Esophagus squamous epithelium (tissue), 5 donors: ENCODE measurements at places on chromosomes 3 and 15.

- no peak for DNase-seq
These were observed 2.4 kb upstream of the COL6A5 start for GRCh38 chr3:130342821-130343661.

- DNase-seq: no peak
These were observed 250.5 kb upstream of the LRTM1 start for GRCh38 chr3:55178336-55178735.

- DNase-seq: no peak
These were observed 60.1 kb downstream of the VGLL4 start for GRCh38 chr3:11583638-11584046.

DNA sequence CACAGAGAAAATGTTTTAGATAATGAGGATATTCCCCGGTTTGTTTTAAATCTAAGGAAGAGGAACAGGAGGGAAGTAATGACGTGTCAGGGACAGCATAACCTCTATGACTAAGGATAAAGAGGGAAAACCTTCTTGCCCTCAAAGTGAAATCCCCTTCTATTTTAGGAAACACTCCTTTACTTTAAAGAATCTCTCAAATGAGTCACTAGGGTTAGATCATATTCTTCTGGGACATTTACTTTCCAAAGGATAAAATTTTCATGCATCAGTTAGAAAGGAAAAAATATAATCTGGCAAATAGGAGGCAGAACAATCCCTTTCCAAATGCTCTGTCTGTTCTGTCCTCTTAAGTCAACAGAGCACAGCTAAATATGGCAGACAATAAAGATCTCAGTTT, 43.2 kb upstream of the UBE2E2 start:
- DNase-seq: no peak

GRCh38 chr3:113712129-113712528, 15.7 kb upstream of the USF3 start:
- DNase-seq: no peak

DNA sequence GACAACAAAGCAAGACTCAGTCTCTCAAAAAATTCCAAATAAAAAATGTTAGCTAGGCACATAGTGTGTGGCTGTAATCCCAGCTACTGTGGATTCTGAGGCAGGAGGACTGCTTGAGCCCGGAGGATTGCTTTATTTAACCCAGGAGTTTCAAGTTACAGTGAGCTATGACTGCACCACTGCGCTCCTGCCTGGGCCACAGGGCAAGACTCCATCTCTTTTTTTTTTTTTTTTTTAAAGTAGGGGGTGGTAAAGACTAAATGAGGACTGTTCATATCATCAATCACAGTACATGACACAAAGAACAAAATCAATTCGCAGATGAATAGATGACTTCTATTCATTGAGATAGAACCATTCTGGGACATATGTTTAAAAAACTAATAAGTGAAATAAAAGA, 48.1 kb downstream of the ACAP2 start:
- DNase-seq: no peak

DNA sequence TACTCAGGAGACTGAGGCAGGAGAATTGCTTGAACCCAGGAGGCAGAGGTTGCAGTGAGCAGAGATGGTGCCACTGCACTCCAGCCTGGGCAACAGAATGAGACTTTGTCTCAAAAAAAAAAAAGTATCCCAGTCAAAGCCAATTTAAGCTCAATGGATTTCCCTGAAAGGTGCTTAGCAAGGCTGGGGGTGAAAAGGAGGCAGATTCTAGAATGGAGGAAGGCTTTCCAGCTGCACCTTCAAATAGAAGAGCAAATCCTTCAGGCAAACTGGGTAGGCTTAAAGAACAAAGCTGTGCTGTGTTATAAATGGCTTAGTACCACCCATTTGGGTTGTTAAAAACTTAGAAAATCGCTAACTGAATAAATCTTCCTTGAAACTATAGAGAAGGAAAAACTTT, 3.0 kb upstream of the IFT57 start:
- no peak for DNase-seq

DNA sequence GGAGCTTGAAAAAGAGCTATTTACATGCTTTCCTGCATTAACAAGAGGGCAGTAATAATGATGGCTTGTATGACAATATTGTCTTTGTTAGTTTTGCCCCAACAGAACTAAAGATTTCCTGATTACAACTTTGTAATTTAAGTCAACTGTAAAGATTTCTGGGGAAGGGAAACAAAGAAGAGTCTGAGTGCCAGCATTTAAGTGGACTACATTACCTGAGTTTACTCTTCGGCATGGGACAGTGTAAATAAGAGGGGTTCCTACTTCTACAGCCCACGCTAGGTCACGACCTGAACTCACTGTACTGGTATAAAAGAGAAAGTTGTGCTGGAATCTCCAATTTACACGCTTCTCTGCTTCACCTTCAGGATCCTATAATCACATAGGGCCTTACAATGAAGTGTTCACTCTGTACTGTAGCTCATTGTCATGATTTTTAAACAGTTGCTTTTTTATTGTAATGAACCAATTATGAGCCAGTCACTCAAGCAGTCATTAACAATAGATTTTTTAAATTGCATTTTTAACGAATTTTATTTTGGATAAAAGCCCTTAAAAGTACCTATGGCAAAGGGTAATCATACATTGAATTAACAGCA, 39.6 kb downstream of the DPH6 start:
- DNase-seq: no peak

- DNase-seq: no peak
These were observed 400.2 kb downstream of the CNTN3 start for GRCh38 chr3:74214286-74214685.

DNA sequence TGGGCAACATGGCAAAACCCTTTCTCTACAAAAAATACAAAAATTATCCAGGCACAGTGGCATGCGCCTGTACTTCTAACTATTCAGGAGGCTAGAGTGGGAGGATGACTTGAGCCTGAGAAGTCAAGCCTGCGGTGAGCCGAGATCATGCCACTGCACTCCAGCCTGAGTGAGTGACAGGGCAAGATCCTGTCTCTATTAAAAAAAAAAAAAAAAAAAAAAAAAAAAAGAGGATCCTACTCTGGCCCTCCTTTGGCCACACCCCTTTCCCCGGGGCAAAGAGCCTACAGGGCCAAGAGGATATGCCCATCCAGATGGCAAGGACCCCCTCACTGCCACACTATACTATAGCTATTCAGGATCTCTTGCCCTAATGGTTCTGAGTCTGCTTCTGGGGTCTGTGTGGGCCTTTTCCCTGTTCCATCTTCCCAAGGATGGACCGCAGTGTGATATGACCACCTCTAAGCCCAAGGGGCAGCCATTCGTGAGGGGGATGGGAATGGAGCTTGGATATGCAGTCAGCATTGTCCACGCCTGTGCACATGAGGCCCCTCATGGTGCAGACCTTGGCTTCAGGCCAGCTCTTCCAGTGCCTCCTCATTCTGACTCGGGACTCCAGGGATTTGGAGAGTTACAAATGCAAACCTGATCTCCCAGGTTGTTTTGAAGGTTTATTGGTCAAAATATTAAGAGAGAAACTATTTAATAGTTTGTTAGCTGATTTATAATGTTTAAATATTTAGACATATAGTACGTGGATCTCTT, 7.3 kb downstream of the TYRO3 start:
- no peak for DNase-seq

DNA sequence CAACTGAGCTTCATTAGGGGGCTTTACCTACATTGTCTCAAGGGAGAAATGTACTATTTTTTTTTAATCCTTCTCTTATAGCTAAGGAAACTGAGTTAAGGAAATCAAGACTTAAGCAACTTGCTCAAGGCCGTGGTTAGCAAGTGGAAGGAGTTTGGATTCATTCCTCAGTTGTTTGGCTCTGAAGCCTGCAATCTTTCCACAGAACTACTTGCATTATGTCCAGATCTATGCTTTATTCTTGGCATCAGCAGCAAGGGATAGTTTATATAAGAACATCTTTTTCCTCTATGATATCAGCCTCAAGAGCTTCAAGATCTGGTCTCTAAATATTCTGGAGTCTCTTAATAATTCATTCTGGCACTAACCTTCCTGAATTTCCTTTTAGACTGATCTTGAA, 182.4 kb downstream of the SV2B start:
- DNase-seq: no peak

DNA sequence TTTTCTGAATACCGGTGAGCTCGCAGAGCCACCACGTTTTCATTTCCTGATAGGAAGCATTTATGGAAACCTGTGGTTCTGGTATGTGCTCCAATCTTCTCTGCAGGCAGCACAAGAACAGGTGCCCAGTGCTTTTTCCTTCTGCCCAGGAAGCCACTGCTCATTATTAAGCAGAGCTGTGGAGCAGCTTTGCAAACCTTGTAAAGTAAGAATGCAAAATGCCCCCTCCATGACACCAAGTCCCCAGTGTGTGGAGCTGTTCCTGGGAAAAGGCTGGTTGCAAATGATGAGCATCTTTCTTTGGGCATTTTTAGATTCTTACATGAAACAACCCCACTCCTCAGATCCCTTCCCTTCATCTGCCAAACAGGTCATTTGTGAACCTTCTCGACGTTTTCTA, 65.7 kb upstream of the MRPL3 start:
- DNase-seq: no peak
